Activated CD4-positive, alpha-beta T cell treated with anti-CD3 and anti-CD28 coated beads, Interleukin-2, amount 50 U/mL, for 4 hours (primary cell): ENCODE measurements at places on chromosomes 7 and 10.

- DNase-seq = no peak
Measured at GRCh38 chr10:107215681-107216080, 51.2 kb upstream of the SORCS1 start.

GRCh38 chr10:100744987-100745881 lies at the start of gene PAX2:
Gene PAX2 (plus strand): TSS chr10:100745582. CDS start chr10:100746261, 679 bp downstream.
- no peak for DNase-seq

DNA sequence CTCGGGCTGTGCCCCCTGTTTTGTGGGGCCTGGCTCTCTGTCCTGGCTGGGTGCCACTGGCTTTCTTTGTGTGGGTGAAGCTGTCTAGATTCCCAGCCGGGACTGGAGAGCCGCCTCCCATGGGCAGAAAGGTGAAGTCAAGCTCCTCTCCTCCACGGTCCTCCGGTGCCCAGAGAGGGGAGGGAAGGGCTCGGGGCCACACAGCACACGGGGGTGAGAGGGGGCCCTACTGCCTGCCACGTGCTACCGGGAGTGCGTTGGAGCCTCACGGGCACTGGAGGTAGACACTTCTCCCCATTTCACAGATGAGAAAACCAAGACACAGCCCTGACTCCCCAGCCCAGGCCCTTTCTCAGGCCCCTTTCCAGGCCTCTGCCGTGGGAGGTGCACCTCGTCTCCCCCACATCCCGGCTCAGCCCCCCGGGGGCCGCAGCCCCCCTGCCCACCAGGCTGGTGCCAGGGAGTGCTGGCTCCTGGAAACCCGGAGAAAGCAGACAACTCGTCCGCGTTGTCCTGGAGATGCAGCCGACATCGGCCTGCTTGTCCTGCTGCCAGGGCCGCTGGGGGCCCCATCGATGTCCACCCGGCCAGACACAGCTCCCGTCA lies 55.8 kb downstream of the UNCX start:
- DNase-seq = no peak

GRCh38 chr10:12022580-12023257 lies 19.9 kb downstream of the UPF2 start:
- DNase-seq = no peak

GRCh38 chr10:24958091-24958720 lies 5.8 kb upstream of the PRTFDC1 start:
- DNase-seq = no peak

DNA sequence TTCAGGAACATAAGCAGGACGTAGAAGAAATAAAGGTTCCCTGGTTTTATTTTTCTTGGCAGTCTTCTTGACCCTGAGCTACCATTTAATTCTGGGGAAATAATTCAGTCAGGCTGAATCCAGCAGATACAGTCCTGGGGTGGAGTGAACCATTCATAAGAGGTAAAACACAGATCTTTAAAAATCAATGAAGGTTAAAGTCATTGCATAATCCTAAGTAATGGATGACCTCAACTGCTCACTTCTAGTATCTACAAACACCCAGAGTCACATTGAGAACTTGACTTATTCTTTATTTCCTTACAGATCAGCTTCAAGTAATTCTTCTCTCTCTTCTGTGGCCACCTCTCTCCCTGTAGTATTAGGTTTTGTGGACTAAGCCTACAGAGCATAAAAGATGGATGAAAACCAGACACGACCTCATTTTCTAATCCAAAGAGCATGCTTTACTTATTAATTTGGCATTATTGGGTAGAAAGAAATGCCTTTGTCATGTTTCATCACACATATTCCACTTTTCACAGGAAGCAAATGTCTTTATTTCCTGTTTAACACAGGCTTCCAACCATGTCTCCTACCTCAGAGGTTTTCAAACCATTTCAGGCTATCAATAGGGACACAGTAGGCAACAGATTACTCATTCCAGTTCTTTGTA lies 182.3 kb upstream of the IMMP2L start:
- DNase-seq = no peak

DNA sequence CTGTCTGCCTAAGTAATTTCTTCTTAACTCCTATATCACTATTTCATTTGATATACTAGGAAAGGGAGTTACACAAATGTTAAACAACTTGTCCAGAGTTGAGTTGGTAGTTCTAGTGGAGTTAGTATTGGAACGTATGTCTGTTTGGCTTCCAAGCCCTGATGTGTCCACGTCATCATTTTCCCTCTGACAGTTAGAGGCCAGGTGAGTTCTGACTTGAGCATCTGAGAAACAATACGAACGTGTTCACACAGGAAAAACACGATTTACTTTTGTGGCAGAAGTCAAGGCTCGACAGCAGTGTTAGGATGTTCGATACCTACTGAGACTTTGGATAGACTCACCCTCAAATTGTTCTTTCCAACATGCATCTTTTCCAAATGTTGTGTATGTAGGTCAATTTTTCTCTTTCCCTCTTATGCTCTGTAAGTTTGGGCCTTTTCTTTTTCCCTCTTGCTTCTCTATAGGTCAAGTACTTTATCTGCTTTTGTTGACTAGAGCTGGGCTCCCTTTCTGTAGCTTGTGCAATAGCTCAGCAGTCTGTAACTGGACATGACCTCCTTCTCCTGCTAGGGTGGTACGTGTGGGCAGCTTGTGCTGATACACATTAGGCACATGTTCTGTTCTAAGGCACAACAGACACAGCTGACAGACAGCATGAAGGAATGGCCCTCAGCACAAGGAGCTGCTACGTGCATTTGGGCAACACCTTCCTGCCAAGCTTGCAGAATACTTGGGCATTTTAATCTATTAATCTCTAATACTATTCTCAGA lies 222.9 kb downstream of the PTEN start:
- DNase-seq = no peak

DNA sequence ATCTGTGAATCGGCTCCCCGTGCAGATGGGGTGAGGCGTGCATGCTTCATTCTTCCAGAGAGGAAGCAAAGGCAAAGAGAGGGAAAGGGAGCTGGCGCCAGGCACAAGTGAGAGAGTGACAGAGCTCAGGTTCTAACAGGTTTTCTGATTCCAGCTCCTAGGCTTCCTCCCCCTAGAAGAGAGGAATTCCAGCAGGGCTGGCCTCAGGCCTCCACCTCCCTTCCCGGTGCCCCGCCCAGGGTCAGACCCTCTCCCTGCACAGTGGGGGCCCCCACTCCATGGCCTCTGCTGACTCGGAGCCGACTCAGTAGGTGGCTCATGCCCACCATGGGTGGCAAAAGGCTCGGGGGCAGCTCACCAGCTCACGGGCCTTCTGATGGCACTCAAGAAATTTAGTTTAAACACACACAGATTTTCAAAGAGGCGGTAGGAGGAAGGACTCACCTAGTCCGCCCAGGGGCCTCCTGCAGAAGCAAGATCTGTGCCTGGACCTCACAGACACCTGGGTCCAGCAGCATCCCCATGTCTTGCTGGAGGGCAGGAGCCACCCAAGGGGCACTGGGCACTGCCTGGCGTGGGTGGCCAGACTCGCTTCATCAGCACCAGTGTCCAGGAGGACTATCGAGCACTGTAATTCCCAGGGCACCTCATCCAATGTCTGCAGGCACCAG lies 183.5 kb downstream of the MAD1L1 start:
- DNase-seq = no peak

DNA sequence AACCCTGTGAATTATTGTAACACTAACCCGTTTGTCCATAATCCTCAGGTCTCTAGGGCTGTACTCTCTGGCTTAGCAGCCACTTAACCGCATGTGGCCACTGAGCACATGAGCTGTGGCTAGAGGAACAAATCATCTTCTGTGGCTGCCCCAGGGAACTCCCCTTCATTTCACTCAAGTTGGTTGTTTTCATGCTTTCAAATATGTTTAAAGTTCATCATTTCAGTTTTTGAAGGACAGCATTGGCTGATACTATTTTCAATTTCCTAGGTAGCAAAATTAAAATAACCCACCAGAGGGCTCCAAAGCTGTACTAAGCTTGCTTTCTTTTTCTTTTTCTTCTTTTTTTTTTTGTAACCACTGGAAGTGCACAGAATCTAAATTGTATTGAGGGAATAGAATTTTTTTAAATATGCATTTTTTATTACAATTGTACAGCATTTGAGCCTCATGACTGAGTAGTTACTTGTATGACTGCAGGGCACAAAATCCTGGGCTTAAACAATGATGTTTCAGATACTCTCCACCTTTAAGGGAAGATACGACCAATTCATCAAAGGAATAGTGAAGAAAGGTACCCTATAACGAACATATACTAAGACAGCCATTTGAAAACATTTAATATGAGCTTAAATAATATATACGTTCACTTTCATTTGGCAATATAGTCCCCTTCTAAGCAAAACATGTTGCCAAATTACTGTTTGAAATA lies 38.6 kb downstream of the MRC1 start:
- DNase-seq = no peak

GRCh38 chr7:17681965-17682364 lies 258.3 kb downstream of the SNX13 start:
- DNase-seq = no peak

GRCh38 chr10:623477-624311 lies 65.8 kb downstream of the DIP2C start:
- DNase-seq = no peak

GRCh38 chr7:6385909-6386560 lies 61.7 kb downstream of the DAGLB start:
- DNase-seq = no peak

- DNase-seq = no peak
Measured at GRCh38 chr10:113982296-113982695, 61.4 kb upstream of the ADRB1 start.

GRCh38 chr10:79331226-79331625 lies 16.0 kb upstream of the PPIF start:
- DNase-seq = no peak

GRCh38 chr10:98589007-98589406 lies 142.3 kb upstream of the HPS1 start:
- DNase-seq = no peak

DNA sequence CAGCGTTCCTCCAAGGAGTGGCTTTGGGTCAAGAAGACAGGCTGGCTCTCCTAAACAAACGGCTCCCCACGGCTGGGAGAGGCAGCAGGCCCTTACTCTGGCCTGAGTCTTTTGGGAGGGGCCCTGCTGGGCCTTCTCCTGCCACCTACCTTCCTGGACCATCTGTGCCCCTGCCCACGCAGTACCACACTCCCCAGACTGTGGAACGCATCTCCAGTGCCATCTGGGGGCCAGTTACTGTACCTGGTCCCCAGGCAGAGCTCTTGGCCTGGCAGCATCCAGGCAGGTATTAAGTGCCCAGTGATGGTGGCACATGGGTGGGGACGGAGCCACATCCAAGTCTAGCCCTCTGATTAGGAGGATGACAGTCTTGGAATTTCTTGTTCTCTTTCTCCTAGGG lies 14.4 kb downstream of the ALKBH4 start:
- peak; percentile 60 for DNase-seq

DNA sequence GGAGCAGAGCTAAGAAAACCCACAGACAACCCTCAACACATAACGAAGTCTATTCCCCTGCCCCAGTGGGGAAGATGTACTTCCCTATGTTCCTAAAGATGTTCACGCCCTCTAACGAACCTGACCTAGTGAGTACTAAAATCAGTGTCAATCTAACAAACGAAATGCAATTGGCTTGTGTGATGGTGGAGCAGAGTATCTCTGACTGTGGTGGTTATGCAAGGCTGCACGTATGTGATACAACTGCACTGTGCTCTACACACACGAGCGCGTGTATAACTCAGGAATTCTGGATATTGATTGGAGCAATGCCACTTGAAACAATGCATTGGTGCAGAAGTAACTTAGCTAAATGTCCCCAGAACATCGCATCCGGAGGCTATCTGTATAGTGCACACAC lies 1.3 kb downstream of the ANKRD16 start:
- DNase-seq = no peak

DNA sequence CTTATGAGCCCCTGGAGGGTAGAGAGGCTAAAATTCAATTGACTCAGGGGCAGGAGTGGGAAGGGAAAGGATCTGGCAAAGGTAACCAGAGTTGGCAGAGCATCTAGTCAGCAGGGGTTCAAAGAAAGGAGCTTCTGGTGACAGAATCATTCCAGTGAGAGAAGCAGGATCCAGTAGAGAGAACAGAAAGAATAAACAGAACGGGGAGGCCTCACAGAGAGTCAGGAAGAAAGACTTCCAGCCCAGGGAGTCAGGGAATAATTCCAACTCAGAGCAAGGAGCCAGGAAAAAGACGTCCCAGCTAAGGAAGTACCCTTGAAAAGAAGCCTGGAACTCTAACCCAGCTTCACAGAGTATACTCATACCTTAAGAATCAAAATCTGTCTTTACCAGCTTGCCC lies 66.6 kb upstream of the CPXM2 start:
- no peak for DNase-seq

- DNase-seq = no peak
Measured at GRCh38 chr7:142772673-142773072, 1.9 kb downstream of the PRSS2 start.

GRCh38 chr7:38178695-38179344 lies 775 bp downstream of the STARD3NL start:
- DNase-seq = peak; percentile 31

- DNase-seq = no peak
Measured at GRCh38 chr10:23037561-23037960, 57.8 kb upstream of the MSRB2 start.
